ENCODE measurements at places on chromosomes 3 and 15. TPM values are rescaled to one million over a fixed set of nuclear protein-coding genes. Genes with fewer than 3 reads are reported as not detected.

Gene SERPINI2
- not detected for total RNA-seq

GRCh38 chr3:8490079-8490552 lies 11.5 kb upstream of the LMCD1 start:
- H3K27ac ChIP-seq = no peak overlapping the region
- DNase-seq = no peak
- no peak overlapping the region for H3K4me3 ChIP-seq
- H3K4me1 ChIP-seq = peaks cover 2% of the 10 kb centered on the region

DNA sequence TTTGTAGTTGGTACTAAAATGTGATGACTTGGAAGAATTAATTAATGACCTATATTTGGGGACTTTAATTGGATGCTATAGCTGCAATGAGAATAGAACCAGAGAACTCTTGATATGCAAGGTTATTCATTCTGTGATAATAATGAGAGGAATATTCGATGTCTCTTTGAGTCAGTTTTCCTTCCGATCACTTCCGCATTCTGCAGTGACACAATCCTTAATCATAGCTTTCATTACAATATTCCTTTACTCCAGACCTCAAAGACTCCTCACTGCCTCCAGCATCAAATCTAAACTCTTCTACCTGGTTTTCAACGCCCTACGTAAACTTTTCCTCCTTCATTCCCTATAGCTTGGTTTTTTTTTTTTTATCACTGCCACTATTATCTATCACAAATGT lies 21.6 kb downstream of the B3GNT5 start:
- no peak overlapping the region for H3K27ac ChIP-seq
- H3K4me1 ChIP-seq = peaks cover 4% of the 10 kb centered on the region
- H3K36me3 ChIP-seq = no peaks in the 10 kb centered on the region

GRCh38 chr15:87387766-87388165 lies 868.8 kb downstream of the NTRK3 start:
- no peak overlapping the region for H3K27ac ChIP-seq
- no peaks in the 10 kb centered on the region for H3K36me3 ChIP-seq
- H3K27me3 ChIP-seq = no peaks in the 10 kb centered on the region
- no peaks in the 10 kb centered on the region for H3K4me1 ChIP-seq

GRCh38 chr3:89268059-89268458 lies 160.6 kb downstream of the EPHA3 start:
- DNase-seq = no peak
